ENCODE measurements at places on chromosomes 7 and 10.
A peak's percentile ranks its signal among the peaks of the same experiment; 100 is the strongest.

GRCh38 chr7:159126311-159127260, 18.1 kb downstream of the VIPR2 start:
- DNase-seq: no peak

DNA sequence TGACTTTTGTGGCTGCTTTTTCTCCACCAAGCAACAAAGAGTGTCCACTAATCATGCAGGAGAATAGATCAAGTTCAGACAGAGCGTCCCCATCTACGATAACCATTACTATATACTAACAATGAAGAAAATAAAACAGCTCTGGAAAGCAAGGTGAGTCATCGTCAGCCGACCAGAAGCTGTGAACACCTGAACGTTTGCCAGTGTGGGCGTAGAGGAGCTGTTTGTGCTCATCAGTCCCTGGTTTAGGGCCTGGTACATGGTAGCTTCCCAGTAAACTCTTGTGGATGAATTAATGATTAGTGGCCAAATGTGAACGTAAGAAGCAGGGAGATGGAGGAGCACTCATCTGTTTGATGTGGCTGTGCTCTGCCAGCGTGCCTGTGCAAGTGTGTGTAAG, 180.7 kb downstream of the EVX1 start:
- no peak for DNase-seq

- no peak for DNase-seq
Observed at GRCh38 chr7:45061806-45062425, 26.9 kb downstream of the NACAD start.

GRCh38 chr10:46046261-46046660, at the start of gene MSMB:
TSS of gene MSMB (minus strand) at chr10:46046269. CDS start at chr10:46046237, 32 bp downstream.
- no peak for DNase-seq

DNA sequence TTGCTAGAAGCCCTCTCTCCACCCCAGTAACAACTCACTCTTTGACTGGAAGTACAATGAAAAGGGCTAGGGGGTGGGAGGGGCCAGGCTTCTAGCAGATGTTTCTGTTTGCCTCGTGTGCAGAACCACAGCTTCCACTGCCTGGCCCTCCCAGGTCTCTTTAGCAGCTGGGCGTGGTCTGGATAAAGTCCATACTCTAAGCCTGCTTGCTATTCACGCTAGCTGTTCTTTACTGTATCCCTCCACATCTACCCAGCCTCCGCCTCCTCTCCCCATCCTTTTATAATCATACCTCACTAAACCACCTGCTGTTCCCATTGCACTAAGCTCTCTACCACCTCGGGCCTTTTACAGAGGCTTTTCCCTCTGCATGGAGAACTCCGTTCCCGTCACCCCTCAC, 288.8 kb downstream of the CAMK1D start:
- DNase-seq: peak; percentile 54

DNA sequence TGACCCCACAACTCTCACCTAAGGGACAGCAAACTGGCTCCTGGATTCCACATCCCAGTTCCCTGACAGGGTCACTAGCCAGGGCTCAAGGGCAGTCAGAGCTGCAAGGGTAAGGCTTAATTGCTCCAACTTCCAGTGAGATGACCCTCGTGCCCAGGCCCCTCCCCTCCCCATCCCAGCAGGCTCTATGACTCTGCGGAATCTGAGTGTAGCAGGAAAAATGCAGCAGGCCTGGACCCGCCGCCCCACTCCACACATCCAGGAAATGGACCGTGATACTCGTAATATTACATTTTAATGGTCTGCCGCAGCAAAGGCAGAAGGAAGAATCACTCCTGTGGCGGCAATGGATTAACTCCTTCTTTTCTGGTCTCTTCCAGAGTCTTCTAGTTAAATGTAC, 91.7 kb upstream of the CHST15 start:
- no peak for DNase-seq

GRCh38 chr7:139873593-139874301, 44.7 kb downstream of the TBXAS1 start:
- no peak for DNase-seq

GRCh38 chr7:154937837-154938236, 65.1 kb downstream of the PAXIP1 start:
- DNase-seq: no peak

GRCh38 chr7:13198036-13198435, 510.6 kb downstream of the ARL4A start:
- DNase-seq: no peak

GRCh38 chr7:22128528-22128920, 182.8 kb upstream of the CDCA7L start:
- DNase-seq: no peak

GRCh38 chr7:46286356-46286755, 365.3 kb upstream of the IGFBP3 start:
- DNase-seq: no peak

GRCh38 chr7:143936087-143937009, 1.3 kb downstream of the OR2F2 start:
- peak; percentile 64 for DNase-seq

- DNase-seq: no peak
Observed at GRCh38 chr7:142690554-142691182, 58.6 kb upstream of the PRSS1 start.

DNA sequence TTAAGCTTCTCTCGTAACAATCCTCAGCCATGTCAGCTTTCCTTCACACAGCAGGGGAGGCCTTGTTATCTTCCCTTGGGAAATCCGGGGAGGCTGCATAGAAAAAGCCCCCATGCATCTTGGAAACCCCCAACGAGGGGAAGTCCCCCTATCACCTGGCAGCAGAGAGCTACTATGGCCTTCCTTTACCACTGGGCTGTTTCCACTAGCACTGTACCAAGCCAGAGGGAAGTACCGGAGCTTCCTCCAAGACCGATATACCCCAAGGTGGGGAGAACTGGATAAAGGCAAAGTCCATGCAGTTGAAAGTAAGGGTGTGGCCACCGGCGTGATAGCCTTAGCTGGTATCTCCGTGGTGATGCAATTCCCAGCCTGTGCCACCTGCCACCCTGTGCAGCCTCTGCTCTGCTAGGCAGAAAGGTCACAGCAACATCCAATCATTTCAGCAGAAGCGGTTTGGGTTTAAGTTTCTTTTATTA, 4.4 kb upstream of the CLIP2 start:
- no peak for DNase-seq

DNA sequence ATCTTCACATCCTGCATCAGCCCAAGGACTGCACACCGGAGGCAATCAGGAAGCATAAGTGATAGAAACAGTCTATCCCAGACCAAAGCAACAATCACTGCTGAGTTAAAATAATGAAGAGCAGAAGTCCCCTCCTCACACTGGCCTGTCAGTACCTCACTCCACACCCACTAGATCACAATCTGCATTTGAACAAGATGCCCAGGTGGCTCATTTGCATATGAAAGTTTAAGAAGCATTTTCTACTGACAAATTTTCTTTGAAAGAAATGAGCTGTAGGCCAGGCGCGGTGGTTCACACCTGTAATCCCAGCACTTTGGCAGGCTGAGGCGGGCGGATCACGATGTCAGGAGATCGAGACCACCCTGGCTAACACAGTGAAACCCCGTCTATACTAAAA, 77.4 kb downstream of the CUL2 start:
- no peak for DNase-seq

- no peak for DNase-seq
Observed at GRCh38 chr7:1964913-1965578, 267.7 kb downstream of the MAD1L1 start.

GRCh38 chr7:142569851-142570250, 179.4 kb upstream of the PRSS1 start:
- DNase-seq: no peak

DNA sequence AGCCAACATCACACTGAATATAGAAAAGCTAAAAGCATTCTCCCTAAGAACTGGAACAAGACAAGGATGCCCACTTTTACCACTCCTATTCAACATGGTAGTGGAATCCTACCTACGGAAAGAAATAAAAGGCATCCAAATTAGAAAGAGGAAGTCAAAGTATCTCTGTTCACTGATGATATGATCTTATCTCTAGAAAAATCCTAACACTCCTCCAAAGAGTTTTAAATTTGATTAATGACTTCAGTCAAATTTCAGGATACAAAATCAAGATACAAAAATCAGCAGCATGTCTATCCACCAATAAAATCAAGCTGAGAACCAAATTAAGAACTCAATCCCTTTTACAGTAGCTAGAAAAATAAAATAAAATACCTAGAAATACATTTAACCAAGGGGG, 35.3 kb upstream of the TNKS2 start:
- no peak for DNase-seq

GRCh38 chr10:106025208-106025811, 1139.2 kb downstream of the SORCS1 start:
- no peak for DNase-seq

DNA sequence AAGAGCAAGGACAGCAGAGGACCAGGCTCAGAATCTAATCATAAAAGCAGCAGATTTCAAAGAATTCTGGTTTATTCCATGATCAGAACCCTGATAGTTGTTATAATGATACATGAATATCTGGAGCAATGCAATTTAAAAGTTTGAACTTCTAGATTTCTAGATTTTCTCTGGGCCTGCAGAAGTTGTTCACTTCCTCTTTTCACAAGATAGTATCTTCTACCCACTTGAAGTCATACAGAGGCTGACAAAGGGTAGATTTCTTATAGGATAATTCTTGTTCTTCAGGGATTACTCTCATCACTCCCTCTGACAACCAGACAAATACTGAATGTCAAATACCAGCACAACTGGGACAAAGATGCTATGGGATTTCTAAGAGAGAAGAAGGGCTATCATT, 320.0 kb upstream of the ETV1 start:
- no peak for DNase-seq

DNA sequence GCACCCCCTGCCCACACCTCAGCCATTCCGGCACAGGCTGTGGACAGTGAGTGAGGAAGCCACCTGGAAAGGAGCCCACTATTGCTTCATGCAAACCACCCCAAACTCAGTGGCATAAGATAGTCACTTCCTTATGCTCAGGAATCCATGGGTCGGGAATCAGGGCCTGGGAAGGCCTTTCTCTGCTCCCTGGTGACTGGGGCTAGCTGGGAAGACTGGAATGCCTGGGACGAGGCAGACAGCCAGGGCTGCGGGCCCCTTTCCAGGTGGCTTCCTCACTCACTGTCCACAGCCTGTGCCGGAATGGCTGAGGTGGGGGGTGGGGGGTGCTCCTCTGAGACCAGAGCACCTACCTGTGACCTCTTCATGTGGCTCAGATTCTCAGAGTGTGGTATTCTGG, 74.1 kb upstream of the GRB10 start:
- no peak for DNase-seq

DNA sequence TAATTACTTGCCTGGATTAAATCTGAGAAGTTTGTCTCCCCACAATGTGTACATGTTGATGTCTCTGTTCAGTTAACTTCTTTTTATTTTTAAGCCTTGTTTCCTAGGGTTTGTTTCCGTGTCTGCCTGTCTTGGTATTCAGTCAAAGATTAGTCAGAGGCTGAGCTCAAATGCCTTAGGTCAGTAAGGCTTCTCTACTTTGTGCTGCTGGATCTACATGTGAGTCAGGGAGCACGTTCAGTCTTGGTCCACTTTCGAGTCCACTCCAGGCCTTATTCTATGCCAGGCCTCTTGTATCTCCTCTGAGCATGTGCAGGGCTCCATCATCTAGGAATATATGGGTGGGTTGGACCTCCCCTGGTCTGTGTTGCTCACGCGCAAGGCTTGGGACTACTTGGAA, 93.3 kb upstream of the FZD8 start:
- DNase-seq: peak; percentile 54

GRCh38 chr7:151592330-151592729, 72.6 kb upstream of the RHEB start:
- DNase-seq: no peak

DNA sequence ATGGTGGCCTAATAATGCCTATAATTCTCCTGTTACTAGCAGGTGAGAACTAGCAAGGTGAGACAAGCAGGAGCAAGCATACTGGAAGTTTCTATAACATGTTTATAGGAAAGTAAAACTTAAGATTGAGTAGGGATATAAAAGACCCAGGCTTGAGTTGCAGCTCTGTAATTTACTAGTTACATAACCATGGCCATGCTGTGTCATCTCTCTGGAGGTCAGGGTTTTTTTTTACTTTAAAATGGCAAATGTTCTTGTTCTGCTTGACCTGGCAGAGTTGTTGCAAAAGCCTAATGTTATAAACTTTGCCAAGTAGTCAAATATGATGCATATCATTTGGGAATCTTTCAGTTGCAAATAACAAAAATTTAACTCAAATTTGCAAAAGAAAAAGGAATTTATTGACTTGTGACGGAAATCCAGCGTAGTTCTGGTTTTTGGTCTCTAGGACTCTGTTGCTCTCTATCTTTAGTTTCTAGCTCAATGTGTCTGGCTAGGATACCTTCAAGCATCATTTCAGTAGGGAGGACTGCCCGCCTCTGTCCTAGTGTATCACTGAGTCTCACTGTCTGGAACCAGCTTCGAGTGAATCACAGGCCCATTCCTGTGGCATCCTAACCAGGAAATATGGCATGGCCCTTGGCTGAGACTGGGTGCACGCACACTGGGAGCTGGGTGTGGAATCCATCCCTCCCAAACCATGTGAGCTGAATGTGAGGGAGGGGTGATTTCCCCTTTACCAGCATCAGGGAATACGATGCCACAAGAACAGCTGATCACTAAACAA, 67.9 kb downstream of the ADAM22 start:
- no peak for DNase-seq

GRCh38 chr7:158097453-158098124, 490.0 kb downstream of the PTPRN2 start:
- DNase-seq: no peak

- peak; percentile 91 for DNase-seq
Observed at GRCh38 chr7:2638224-2638991, 6.6 kb downstream of the TTYH3 start.

DNA sequence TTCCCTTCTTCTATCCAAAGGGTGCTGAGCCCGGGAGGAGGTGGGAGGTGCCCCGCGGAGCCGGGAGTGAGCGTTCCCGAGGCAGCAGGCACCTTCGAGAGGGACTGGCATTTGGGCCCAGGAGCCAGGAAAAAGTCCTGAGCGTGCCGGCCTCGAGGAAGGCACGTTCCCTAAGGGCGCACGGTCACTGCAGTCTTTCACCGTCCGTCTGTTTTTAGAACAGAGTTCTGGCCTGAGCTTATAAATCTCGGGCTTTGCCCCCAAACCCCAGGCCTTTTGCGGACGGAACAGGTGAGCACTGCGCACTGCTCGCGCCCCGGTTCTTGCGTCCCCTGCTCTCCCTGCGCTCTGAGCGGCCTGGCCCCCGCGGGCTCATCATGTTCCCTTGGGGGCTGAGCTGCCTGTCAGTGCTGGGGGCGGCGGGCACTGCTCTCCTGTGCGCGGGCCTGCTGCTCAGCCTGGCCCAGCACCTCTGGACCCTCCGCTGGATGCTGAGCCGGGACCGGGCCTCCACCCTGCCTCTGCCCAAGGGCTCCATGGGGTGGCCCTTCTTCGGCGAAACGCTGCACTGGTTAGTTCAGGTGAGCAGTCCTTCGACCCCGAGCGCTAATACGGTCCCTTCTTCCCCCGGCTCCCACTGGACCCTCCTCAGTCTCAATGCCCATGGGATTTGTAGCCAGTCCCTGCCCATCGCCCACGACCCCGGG, 442 bp downstream of the CYP26C1 start:
- DNase-seq: no peak

Data from fibroblast of skin of abdomen (primary cell).